ENCODE measurements at places on chromosomes 6 and 20.

DNA sequence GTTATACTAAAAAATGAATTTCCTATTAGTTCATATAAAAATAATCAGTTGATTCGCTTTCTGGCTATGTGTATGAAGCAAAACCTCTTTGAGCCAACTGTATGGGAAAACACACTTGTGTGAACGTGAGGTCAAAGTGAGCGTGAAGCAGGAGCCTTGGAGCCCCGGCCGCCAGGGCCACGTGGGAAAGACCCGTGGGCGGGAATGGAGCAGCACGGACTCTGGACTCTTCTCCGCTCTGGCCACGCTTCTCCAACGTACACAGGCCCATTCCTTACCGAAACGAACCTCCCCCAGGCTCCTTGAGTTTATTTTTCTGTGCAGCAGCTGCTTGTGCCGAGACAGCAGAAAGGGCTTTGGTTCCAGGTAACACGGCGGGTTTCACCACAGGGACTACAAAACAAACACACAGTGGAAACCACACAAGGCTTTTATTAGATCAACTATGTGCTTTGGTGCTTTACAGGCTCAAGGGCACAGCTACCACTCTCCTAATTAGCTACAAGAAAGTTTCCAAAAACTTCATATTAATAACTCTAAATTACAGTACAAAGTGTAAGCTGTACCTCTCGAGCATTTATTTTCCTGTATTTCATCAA, 62.7 kb downstream of the TAF4 start:
- DNase-seq = no peak

DNA sequence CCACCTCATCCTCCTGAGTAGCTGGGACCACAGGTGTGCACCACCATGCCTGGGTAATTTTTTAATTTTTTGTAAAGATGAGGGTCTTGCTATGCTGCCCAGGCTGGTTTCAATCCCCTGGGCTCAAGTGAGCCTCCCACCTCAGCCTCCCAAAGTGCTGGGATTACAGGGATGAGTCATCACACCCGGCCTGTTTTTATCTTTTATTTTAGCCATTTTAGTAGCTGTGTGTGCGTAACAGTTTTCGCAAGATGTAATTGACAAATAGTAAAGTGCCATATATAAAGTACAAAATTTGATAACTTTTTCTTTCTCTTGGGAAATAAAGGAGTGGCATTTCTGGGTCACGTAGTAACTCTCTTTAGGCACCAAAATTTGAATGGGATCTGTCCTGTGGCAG, 21.4 kb downstream of the SNAI1 start:
- DNase-seq = no peak

- no peak for DNase-seq
Observed at GRCh38 chr6:27862396-27863066, 49.7 kb downstream of the OR2B2 start.

DNA sequence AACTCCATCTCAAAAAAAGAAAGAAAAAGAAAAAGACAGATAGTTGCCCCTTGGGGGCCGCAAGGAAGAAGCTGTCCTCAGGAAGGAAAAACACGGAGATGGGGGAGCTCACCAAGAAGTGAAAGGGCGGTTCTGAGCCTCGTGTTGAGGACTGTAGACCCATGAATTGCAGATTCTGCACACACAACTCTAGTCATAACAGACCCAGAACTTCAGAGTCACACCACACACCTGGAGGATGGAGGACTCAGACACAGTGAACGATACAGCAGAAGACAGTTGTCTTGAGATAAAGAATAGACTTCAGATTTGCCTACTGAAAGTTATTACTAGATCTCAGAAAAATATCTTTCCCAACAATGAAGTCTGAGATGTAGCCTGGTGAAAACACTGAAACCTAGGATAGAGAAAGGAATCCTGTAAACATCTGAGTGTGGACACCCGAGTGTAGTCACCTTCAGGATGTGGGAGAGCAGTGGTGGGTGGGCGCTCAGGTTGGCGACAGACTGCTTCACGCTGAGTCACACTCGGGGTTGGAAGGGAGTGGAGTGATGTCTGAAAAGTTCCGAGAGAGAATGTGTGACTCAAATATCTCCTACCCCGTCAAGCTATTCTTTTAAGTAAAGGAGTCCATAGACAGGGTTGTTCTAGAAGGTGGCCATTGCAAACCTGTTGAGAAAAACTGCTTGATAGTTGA, 88.1 kb downstream of the MAP3K4 start:
- no peak for DNase-seq

DNA sequence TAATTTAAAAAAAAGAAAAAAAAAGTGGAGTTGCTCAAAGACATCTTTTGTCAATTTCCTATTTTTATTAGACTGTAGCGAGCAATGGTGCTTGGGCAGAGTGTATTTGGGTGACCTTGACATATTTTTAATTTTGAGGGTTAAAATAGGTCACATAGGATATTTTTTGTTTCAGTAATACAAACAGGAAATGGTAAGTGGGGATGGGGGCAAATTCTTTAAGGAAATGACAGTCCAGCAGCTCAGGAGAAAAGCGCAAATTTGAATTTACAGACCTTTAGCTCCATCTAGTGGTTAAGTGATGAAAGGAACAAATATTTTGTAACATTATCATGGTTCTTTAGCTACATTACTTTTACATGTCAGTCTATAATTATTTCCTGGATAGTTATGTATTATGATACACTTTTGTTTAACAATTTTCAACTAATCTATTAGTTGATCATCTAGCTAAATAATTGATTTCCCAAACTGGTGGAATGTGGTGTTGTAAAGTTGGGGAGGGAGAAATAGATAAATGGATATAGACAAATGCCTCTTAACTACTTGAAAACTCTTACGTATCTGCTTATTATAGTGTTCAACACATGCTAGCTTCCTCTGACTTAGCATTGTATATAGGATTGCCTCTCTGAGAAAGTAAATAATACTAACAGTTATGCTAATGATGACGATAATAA, 10.0 kb downstream of the CITED2 start:
- DNase-seq = peak; percentile 75

DNA sequence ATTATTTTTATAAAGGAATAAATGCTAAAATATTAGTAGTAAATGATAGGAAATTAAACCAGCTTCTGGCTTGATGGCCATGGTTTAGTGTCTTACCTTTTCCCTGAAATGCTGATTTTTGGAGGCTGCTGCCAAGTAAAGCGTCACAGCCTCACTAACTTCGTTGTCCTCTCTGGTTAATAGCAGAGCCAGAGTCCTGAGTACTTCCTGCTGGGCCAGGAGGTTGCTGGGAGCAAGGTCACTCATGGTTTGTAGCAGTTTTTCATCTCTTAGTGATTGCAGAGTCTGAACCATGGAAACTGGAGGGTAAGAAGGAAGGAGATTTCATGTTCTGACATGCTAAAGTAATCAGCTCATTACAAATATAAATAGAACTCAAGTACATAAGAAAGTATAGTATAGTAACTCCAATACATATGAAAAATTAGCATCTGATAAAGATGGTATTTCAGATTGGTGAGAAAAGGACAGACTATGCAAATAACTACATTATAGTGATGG, 26.5 kb upstream of the ARMH2 start:
- peak; percentile 32 for DNase-seq

DNA sequence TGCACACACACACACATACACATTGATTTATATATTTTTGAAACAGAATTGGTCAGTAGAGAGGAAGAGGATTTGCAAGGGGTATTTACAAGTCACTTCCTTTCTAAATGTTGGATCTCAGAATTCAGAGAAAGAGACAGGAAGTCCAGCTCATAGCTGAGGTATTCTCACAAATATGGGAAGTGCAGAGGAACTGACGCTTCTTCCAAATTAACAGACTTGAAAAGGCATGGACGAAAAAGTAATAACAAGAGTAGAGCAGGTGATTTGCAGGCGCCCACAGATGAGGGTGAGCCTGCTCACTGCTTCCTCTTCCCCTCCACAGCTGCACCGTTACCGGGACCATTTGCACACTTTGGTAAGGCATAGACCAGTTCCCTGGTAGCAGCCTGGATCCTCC, 246.4 kb downstream of the PHACTR1 start:
- DNase-seq = no peak

- DNase-seq = no peak
Observed at GRCh38 chr20:18588574-18588933, 700 bp downstream of the DTD1 start.

DNA sequence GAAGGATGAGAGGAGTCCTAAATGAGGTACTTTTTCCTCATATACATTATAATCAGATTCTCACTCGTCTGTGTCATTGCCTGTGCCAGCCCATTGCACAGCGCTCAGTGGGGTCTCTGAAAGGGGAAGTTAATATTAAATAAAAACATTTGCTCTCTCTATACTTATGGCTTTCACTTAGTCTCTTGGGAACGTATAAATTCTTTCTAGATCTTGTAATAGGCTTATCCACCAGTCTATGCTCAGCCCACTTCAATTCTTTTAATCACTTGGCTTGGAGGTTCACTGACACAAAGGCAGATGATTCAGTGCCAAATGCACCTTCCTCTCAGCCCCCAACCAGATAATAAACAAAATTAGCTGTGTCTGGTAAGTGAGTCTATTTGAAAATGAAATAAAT, 164.3 kb upstream of the OGFRL1 start:
- peak; percentile 69 for DNase-seq

DNA sequence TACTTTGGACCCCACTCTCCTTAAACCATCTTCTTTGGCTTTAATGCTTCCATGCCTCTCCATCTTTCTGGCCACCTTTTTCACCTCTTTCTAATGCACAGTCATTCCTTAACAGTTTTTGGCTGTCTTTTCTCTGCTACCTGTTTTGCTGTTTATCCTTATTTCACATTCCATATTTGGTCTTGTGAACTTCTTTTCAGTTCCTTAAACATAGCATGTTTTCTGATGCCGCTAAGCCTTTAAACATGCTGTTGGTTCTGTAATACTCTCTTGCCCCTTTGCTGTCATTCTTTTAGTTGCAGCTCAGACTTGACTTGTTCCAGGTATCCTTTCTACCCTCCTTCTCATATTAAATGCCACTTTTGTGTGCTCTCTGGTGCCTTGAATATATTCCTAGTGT, 35.8 kb downstream of the TOP1 start:
- DNase-seq = no peak

DNA sequence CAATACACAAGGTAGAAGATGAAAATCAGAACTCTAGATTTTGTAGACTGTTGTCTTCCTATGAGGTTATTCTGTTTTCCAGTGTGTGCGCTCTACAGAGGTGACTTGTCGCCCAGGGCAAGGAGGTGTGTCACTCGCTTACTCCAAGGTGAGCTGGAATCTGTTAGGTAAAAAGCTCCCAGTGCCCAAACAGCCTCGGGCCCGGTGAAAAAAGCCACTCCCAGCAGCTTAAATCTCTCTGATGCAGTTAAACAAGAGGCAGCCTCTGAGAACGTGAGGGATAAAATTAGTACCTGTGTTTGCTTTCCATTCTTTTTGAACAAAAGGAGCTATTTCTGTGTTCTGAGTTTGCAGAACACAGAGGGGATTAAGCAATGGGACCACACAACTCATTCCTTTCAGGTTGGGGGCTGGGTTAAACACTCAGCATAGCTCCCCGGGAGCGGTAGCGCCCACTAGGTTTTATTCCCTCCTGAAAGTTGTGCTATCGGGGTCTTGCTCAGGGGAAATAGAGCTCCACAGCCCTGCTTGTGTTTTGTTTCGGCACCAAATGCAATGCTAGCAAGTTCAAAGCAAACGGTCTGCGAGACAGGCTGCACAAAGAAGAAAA, 181.2 kb downstream of the FOXA2 start:
- peak; percentile 43 for DNase-seq

- no peak for DNase-seq
Observed at GRCh38 chr6:1873781-1874180, 264.1 kb downstream of the FOXC1 start.

- no peak for DNase-seq
Observed at GRCh38 chr6:41122373-41122772, 31.8 kb downstream of the TREML1 start.

- DNase-seq = no peak
Observed at GRCh38 chr20:22352019-22352418, 232.4 kb downstream of the FOXA2 start.

DNA sequence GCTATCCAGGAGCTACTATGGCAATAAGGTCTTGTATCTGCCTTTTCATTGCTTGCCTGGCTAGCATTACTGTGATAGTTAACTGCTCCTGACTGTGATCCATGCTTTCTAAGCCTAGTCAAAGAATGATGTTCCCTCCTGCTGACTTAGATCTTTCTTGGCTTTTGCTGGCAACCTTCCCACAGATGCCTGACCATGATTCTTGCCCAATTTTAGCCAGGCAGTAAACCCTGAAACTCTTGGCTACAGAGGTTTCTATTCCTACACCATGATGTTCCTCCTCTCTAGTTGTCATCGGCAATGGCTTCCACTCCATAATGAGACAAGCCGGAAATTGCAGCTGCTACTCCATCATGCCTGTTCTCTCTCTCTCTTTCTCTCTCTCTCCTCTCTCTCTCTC, 238.1 kb downstream of the HAO1 start:
- DNase-seq = no peak

DNA sequence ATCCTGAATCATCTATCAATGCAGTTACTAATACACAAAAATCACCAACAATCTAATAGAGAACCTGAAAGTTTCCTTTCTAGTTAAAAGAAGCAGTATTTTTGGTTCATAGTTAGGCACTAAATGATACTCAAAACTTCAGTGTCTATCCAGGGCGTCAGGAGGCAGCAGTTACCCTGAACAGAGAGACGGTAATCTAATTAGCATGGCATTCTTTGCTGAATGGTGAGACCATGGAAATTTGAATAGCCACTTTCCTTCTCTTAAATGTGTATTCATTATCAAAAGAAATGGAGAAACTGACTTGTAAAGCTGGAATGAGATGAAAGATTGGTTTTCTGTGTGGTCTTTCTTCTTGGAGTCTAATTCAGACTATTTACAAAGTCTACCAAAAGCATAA, 146.6 kb upstream of the BMP5 start:
- no peak for DNase-seq

- no peak for DNase-seq
Observed at GRCh38 chr6:139355777-139356445, 18.5 kb downstream of the CITED2 start.

GRCh38 chr20:33687370-33687915, 1.3 kb upstream of the E2F1 start:
- no peak for DNase-seq

DNA sequence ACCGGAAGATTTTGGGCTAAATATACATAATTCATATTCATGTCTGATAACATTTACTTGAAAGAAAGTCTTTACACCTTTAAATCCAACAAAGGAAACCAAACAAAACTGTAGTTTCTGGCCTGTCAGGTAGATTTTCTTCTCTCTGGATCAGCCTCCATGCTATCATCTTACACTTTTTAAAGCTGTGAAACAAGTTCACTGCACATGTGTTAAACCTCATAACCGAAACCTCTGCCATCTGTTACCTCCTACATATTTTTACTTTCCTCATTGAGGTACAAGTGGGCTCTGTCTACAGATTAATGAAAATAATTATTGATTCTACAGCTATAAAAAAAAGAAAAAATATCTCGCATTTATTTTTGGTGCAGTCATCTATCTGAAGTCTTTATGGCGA, 149.9 kb downstream of the RALGAPA2 start:
- no peak for DNase-seq

DNA sequence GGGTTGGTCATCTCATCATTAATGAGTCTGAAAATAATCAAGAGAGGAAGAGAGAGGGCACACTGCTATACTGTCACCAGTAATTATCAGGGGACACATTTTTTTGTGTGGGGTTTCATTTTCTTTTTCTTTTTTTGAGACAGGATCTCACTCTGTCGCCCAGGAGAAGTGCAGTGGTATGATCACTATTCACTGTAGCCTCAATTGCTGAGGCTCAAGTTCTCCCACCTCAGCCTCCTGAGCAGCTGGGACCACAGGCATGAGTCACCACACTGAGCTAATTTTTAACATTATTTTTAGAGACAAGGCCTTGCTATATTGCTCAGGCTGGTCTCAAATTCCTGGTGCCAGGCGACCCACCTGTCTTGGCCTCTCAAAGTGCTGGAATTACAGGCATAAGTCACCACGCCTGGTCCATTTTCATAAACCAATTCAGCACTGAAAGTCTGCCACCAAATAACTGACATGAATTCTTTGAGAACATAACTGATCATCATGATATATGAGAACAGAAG, 43.3 kb downstream of the EPHA7 start:
- DNase-seq = no peak
